Stimulated activated CD8-positive, alpha-beta memory T cell treated with anti-CD3 and anti-CD28 coated beads, Interleukin-2, amount 100 ng/mL, for 1 hour (primary cell): ENCODE measurements at places on chromosomes 12 and 14.

DNA sequence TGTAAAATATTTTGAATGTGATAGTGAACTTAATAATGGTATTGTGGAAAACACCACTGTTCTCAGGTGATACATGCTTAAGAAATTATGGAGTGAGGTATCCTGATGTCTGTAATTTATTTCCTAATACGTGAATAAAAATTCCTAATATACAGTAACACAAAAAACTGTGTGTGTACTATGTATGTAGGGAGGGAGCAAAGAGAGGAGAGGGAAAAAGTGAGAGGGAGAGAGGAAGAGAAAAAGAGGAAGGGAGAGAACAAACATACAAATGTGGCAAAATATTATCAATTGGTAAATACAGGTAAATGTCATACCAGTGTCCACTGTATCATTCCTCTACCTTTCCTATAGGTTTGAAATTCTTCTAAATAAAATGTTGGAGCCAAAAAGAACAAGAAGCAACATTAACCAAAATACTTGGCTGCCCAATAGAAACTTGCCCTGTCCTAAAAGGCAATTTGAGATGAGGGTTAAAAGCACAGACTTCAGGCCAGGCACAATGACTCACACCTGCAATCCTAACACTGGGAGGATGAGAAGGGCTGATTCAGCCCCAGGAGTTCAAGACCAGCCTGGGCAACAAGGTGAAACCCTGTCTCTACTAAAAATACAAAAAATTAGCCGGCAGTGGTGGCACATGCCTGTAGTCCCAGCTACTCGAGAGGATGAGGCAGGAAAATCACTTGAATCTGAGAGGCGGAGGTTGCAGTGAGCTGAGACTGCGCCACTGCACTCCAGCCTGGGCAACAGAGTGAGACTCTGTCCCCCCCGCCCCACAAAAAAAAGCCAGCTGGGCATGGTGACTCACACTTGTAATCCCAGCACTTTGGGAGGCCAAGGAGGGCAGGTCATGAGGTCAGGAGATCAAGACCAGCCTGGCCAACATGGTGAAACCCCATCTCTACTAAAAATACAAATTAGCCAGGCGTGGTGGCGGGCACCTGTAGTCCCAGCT, 14.5 kb downstream of the R3HDM2 start:
- DNase-seq = no peak

DNA sequence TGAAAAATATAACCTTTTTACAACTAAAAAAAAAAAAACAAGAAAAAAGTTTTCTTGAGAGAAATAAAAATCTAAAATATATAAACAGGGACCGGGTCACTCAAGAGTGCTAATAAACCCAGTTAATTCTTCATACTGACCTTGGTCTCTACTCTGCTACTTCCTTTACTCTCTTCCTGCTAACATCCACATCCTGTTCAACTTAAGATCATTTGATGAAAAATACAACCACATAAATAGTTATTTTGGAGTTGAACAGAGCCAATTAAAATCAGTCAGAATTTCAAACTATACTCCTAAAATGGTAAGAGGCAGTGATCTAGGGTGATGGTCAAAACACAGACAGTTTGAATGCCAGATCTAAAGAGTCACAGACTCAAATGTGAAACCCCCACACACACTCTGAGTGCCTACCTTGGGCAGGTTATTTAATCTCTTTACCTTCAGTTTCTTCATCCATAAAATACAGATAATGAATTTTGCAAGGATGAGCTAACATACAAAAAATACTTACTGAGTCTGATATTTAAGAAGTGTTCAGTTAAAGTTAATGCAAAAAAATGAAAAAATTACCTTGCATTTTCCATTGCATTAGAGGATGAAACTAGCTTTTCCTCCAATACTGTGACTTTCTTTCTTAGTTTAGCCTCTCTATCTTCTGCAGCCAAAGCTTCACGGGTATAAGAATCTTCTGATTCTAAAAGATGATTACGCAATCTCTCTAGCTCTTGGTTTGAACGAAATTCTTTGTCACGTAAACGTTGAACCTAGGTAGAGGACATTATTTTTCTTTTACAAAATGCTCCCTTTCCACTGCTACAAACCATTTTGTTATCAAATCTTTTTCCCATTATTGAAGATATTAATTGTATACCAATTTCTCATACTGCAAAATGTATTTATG, 40.9 kb downstream of the TRIP11 start:
- no peak for DNase-seq

DNA sequence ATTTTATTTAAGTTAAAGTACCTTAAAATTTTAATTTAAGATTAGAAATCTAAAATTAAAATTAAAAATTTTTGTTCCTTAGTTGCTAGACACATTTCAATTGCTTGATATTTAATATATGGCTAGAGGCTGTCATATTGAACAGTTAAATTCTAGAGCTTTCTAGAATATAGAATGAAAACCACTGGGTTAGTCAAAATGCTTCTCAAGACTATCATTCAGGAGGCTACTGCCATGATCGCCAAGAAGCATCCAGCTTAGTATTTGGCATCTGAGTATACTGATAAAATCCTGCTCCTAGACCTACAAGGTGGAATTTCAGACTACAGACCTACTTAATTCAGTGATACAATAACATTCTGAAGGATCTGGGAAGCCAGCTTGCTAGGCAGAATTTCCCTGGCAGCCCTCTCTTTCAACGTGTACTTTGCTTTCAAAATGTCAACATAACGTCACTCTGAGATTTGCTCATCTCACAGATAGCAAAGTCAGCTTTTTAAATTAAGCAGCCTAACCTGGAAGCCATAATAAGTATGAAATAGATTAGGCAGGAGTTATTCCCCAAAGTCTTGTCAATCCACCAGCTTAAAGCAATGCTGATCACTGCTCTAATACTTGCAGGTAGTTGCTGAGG, 525.8 kb downstream of the FSCB start:
- no peak for DNase-seq

DNA sequence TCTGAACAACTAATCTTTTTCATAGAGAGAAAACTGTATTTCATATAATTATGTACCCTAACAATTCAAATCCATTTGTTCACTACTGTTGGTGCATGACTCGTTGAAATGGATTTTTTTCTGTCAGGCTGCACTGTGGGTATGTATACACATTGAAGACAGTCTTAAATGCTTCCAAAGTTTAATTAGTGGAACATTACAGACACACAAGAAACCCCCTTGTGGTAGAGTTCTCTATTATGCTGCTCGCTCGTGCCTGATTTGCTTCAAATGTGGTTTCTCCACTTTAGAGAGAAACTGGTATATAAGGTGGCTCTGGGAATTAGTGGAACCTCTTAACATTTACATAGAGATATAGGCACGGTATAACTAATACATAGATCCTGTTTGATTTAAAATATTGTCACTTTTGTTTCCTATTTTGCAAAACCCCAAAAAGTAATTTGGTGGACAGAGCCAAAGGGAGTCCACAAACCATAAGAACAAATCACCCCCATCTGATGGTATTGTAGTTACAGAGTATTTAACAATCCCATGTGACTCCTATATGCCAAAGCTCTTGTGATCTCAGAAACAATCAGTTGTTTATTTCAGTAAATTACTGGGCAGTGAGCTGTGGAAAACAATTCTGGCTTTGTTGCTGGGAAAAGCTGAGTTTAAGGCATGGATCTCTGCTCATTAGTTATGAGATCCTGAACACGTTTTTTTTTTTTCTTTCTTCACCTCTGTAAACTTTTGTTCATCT, 159.5 kb downstream of the BRMS1L start:
- no peak for DNase-seq

- no peak for DNase-seq
These were observed 72.8 kb downstream of the C12orf42 start for GRCh38 chr12:103422746-103423515.

DNA sequence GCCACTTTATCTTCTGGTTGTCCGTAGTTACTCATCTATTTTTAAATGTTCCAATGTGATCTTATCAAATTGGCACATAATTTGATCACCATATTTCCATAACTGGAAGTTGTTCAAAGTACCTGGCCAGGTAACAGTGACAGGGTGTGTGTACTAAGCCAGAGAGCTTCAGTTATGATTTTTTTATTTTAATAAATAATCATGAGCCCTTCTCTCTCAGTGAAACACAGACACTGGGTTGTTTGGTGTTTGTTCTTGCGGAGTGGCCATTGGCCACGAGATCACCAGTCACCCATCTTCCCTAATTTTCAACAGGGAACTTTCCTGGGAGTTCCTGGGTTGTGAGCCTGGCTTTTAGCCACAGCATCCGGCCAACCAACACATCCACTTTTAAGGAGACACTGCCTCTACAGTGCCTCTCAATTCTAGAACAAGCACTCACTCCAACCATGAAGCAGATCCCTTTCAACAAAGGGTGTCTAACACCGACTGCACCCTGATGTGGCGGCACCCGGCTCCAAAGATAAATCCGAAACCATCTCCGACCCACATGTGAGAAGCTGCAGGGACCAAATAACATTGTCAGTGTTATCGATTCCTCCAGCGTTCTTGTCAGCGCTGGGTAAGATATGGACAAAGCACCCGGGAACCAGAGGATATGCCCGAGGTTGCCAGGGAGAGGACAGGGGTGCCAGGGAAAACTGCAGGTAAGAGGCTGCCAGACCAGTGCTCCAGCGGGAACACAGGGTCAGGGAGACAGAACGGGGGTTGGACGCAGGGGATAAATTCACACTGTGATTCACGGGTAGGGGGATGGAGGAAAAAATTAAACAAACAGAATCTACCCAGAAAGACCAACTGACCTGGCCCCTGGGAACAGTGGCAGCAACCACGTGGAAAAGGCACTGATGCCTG, 49.9 kb downstream of the FOXN3 start:
- no peak for DNase-seq

DNA sequence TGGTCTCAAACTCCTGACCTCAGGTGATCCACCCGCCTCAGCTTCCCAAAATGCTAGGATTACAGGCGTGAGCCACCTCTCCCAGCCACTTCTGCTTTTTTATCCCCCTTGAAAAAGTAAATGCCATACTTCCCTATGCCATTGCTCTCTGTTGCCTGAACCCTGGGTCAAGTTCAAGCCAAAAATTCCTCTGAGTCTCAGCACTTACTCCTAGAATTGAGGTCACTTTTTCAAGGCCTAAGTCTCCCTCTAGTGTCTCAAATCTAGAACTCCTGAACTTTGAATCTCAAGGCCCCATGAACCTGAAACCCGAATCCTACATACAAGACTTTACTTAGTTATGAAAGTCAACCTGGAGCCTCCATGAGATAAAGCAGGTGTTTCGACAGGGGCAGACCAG, 1.4 kb upstream of the APOBEC1 start:
- DNase-seq = no peak

GRCh38 chr12:7190268-7191055, 976 bp downstream of the PEX5 start:
- DNase-seq = no peak

GRCh38 chr12:25051656-25052195, 102.8 kb upstream of the BCAT1 start:
- DNase-seq = peak; percentile 21

DNA sequence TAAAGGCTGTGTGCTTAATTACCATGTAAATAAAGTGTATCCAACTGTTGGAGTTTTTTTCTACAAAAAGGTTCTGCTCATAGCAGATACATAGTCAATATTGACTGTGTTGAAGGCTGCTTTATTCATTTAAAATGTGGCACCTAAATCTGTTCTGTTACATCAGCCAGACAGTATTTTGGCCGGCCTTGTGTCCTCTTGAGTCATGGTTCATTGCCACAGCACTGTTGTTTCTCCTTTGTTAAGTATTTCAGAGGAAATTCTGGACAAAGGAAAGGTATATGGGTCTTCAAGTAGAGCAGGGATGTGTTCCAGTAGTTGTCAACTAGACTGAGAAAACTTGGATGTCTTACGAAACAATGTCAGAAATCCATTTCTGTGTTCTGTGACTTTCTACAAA, 95.5 kb downstream of the SLC38A6 start:
- DNase-seq = no peak

DNA sequence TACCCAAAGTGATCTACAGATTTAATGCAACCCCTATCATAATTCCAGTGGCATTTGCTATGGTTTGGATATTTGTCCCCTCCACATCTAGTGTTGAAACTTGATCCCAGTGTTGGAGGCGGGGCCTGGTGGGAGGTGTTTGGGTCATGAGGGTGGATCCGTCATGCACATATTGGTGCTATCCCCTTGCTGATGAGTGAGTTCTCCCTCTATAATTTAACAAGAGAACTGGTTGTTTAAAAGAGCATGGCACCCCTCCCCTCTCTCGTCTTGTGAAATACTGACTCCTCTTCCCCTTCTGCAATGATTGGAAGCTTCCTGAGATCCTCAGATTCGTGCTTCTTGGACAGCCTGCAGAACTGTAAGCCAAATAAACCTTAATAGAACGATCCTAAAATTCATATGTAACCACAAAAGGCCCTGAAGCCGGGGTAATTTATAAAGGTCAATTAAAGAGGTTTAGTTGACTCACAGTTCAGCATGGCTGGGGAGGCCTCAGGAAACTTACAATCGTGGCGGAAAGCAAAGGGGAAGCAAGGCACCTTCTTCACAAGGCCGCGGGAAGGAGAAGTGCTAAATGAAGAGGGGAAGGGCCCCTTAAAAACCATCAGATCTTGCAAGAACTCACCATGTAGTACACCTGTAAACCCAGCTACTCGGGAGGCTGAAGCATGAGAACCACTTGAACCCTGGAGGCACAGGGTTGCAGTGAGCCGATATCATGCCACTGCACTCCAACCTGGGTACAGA, 41.2 kb downstream of the SLC39A9 start:
- no peak for DNase-seq

DNA sequence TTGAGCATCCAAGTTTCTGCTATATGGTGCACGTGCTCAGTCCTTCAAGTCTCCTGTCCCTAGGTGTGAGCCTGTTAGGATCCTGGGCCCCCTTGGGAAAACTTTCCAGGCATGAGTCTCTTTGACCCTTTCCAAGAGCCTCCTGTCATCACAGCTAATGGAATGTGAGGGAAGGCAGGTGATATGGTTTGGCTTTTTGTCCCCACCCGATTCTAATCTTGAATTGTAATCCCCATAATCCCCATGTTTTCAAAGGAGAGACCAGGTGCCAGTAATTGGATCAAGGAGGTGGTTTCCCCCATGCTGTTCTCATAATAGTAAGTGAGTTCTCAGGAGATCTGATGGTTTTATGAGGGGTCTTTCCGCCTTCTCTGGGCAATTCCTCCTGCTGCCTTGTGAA, 265.5 kb downstream of the ATP23 start:
- no peak for DNase-seq

DNA sequence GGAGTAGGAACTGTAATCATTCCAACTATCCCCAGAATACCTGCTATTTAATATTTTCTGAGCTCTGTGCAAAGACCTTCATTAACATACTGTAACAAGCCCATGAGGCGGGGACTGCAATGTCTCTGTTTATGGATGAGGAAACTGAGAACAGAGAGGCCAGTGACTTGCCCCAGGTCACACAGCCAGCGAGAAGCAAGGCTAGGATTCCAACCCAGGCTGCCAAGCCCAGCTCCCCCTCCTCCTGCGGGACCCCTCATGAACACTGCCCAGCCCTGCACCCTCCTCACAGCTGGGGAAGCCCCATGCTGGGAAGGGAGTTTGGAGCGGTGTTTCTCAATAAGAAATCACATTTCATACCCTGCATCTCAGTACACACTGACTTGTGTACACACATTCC, 10.9 kb downstream of the HVCN1 start:
- no peak for DNase-seq

- DNase-seq = no peak
These were observed 6.3 kb downstream of the FRS2 start for GRCh38 chr12:69476276-69477017.

- DNase-seq = no peak
These were observed 80.9 kb downstream of the DAD1 start for GRCh38 chr14:22508150-22508457.

GRCh38 chr14:76772300-76773187, 11.3 kb downstream of the VASH1 start:
- no peak for DNase-seq
